ENCODE measurements at places on chromosomes 5 and 9.

GRCh38 chr5:139638090-139638735 is 9.9 kb upstream of the CXXC5 start:
- DNase-seq, result peak; percentile 86

GRCh38 chr5:167305591-167306213 is 985.7 kb upstream of the WWC1 start:
- no peak for DNase-seq

GRCh38 chr5:167281925-167282324 is 1009.5 kb upstream of the WWC1 start:
- DNase-seq, result no peak

GRCh38 chr5:171615705-171616640 is 169.6 kb upstream of the SMIM23 start:
- DNase-seq, result no peak

GRCh38 chr5:119365847-119366539 is 10.2 kb downstream of the TNFAIP8 start:
- DNase-seq, result no peak

- DNase-seq, result no peak
Observed at GRCh38 chr5:75622564-75622963, 11.3 kb downstream of the ANKDD1B start.

- no peak for DNase-seq
Observed at GRCh38 chr5:175847503-175847902, 23.9 kb upstream of the CPLX2 start.

GRCh38 chr9:8856396-8857067 is 1057.0 kb upstream of the DMAC1 start:
- DNase-seq, result no peak

DNA sequence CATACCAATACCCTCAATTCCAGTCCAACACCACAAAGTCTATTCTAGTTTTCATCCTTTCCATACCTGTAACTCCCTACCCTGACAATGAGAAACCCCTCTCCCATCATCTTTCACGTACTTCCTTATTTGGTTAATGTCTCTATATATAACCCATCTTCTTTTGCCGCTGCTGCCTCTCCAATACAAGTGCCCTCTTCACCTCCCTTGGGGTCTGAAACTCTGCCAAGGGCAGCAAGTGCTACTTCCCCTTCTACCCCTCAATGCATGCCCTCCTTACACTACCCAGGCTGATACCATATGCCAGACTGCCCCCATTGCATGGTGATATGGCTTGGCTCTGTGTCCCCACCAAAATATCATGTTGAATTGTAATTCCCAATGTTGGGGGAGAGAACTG is 24.4 kb upstream of the SMIM15 start:
- DNase-seq, result no peak

DNA sequence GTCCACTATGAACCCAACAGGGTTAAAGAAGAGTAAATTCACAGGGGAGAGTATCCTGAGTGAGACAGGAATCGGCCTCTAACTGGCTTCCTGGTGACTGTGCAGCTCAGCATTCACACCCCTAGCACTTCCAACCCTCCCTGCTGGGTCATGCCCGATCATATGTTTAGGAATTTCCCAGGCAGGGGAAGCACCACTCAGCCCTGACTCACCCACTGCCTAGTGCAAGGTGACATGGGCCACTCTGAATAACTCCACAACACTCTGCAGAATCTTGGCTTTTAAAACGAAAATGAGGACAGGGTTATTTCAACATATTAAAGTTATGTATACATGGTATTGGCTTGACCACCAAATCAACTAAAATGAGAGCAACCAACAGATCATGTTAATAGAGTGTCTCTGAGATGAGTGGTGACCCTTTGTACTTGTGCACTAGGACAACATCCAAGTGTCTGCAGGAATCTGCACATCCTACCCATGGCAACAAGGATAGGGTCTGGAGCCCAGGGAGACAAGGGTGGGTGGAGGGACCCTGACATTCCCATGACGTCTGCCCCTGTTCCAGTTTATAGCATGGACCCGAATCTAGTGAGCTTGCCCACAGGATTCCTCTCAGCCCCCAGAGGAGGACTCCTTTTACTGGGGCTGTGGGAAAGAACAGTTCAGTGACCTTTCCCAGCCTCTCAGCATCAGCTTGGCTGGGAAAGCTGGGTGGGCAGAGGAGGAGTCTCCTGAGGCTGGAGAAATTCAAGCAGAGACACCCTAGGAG is 485.8 kb downstream of the SEMA5A start:
- peak; percentile 41 for DNase-seq

GRCh38 chr9:136865041-136865767 is 904 bp downstream of the EDF1 start:
- DNase-seq, result no peak

DNA sequence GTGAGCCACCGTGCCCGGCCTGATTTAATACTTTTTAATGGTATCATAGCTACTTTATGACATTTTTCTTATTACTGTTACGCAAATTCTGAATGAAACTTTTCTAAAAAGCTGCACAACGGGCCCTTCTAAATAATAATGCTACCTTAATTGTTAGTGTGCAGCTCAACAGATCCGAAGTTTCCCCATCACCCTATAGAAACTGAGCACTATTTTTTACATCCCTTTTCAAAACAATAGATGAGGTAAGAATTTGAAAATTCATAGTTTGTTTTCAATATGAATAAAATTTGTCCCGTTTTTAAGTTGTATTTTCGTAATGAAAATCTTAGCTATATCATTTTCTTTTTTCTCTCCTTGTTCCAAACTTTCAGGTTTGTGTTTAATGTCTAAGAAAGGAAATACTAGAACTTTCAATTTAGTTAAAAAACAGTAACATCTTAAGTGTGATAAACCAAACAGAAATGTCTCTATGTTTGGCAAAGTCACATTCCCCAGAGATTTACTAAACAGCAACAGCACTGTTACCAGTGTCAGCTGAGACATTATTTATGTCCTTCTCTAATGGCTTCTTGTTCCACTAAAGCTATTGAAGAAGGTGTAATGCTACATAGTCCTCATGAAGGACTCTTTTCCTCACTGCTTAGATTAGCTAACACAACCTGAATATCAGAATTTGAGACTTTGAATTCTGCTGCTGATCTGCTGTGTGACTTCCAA is 22.9 kb downstream of the KIF2A start:
- DNase-seq, result no peak

DNA sequence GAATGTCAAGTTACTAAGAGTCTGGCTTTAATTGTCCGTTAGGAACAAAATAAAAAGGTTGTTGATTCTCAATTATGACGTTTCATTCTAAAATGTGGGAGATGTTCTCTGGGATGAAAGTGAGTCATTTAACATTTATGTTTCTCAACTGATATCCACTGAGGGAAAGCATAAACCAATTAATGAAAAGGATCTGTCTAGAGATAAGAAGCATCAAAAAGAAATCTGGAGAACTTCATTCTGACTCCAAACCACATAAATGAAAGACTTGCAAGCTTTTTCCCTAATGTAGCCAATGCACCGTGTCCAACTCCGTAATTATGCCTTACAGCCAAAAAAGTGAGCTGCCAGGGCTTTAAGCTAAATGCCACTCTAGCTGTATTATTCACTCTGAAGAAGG is 654.2 kb downstream of the TLE1 start:
- no peak for DNase-seq

DNA sequence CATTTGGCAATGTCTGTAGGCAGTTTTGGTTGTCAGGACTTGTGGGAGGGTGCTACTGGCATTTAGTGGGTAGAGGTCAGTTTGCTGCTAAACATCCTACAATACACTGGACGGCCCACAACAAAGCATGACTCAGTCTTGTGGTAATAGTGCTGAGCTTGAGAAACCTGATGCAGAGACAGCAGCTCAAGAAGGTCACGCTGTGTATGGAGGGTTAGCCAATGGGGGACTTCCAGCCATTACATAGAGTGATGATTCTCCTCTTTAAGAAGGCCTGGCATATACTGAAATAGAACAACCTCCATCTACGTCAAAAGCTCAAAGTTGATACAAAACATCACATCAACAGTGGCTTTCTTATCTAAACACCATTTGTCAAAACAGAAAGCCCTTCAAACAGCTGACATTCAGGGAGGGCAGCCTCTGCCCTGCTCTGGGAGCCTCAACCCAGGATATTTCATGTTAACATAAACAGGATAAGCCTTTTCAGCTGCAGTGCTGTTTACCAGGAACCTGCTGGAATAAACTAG is 143.0 kb downstream of the GPBP1 start:
- no peak for DNase-seq

DNA sequence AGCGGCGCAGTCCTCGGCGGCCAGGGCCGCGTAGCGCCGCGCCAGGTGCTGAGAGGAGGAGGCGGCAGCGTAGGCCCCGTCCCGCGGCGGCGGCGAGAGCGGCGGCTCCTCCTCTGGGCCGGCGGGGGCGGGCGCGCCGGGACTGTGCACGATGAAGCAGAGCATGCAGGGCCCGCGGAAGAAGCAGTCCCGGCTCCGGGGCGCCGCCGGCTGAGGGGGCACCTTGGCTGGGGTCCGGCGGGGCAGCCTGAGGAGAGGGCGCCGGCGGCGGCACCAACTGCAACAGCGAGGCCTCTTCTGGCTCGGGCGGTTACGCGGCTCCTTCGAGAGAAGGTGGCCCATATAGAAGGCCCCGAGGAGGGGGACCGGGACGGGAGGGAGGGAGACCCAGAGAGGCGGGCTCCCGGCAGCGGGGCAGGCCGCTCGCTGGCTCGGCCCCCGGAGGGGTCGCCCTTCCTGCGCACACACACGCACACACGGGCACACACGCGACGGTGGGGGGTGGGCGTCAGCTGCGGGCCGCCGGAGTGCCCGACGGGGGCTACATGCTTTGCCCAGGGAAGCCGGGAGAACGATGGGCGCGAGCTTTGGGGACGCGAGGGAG is 446 bp downstream of the FBXL17 start:
- peak; percentile 85 for DNase-seq

- no peak for DNase-seq
Observed at GRCh38 chr9:94791435-94791834, 64.9 kb downstream of the AOPEP start.

GRCh38 chr5:67910546-67910945 is 305.0 kb upstream of the PIK3R1 start:
- DNase-seq, result no peak

DNA sequence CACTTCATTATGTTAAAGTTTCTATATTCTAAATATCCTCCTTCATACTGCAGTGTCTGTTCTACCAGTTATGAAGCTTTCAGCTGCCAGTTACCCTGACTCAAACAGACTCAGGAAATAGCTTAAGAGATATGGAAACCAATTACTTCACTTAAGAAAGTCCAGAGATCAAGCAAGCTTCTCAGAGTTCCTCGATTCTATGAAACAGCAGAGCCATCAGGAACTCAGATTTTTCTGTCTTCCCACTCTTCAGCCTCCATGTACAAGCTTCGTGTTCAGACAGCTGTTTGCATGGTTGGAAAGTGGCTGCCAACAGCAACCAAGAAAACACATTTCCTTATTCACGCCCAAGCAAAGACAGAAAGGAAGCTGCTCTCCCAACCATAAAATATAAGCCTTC is 216.1 kb downstream of the ACTL7B start:
- no peak for DNase-seq

- DNase-seq, result no peak
Observed at GRCh38 chr5:173648308-173648866, 31.9 kb upstream of the BOD1 start.

DNA sequence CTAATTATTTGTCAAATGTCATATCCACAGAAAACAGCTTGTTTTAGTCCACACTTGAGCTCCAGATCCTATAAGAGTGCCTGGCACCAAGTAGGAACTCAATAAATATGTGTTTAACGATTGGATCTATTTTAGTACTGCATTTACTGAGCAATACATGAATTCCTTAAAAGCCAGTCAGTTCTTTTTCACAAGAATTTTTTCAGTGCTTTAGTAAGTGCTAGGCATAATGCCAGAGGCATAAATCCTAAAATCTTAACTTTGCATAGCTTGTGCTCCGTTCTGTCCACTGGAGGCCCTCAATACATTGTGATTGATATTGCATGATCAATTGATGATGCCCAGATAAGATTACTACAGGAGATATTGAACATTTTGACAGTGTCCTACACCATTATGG is 67.3 kb upstream of the PCSK5 start:
- DNase-seq, result no peak

DNA sequence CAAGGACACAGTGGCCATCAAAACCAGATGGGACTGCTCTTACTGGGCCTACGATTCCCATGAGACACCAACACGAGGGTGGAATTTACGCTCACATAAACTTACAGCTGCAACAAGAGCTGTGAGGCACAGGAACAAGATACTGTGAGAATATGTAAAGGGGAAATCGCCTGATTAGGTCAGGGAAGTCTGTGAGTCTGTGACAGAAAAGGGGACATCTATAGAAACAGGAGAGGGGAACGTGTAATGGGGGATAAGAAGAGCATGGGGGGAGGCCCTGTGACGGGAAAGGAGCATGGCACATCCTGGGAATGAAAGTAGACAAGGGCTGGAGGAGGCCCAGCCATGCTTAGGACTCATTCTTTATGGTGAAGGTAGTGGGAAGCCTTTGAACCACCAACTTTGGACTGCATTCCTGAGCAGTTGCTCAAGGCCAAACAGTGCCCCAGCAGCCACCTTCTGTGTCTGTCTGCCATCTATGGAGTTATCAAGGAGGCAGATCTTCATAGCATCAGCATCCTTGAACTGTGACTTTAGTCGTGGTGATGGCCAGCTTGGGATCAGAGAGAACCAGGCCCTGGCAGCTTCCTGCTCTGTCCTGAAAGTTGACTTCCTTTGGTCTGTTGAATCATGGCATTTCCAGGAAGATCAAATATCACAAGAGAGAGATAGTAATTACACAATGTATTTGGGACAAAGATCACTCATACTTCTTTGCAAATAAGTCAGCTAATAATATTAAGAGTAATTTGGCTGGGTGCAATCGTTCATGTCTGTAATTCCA is 87.9 kb upstream of the FAM169A start:
- no peak for DNase-seq

- no peak for DNase-seq
Observed at GRCh38 chr9:91166796-91167366, 194.8 kb downstream of the AUH start.

DNA sequence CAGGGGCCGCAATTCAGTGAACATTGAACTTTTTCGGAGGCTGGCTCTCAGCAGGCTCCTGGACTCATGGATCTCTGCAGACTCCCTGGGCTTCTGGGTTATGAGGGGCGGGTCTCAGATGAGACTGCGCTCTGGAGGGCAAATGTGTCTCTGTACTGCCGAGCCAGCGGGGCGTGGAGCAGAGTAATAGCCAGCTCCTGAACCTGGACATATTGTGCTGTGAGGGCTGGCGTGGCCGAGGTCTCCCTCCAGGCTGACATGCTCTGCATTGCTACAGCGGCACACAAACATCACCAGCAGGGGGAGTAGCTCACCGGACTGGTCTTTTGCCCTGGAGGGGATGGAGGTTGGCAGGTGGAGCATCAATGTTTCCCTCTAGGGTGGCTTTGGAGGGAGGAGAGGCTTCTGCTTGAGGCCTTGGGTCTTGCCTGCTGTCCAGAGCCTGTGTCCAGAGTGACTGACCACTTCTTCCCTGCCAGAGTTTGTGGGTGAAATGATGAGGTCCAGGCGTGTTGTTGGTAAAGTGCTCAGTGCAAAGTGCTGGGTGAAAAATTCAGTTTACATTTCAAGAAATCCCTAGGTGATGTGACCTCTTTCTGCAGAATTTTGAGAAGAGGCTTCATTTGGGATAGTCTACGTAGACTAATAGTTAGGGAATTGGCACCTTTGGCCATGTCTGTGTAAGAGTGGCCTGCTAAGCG is 10.9 kb upstream of the GADD45G start:
- DNase-seq, result no peak

- DNase-seq, result peak; percentile 94
Observed at GRCh38 chr5:141475625-141476131, at the start of gene PCDHGC3. Gene PCDHGC3, plus strand, starts transcription at chr5:141475966. Its CDS starts 151 bp downstream, at chr5:141476117.

GRCh38 chr5:169628892-169629291 is 8.2 kb upstream of the DOCK2 start:
- no peak for DNase-seq

GRCh38 chr9:3012842-3013241 is 168.9 kb upstream of the PUM3 start:
- no peak for DNase-seq

GRCh38 chr5:122404018-122404417 is 92.0 kb downstream of the SNCAIP start:
- no peak for DNase-seq

Data from heart right ventricle (tissue), 16 donors.